ENCODE measurements at places on chromosomes 2 and 18. TPM values are rescaled to one million over a fixed set of nuclear protein-coding genes. Genes with fewer than 3 reads are reported as not detected.

The GALNT5 gene
- total RNA-seq = 33.9 TPM

The MFSD2B gene
- total RNA-seq = 0.38 TPM

The GPBAR1 gene
- 4.6 TPM for total RNA-seq

The TMEM198 gene
- total RNA-seq = 1.4 TPM

The MAL gene
- total RNA-seq = 13.4 TPM

The L3MBTL4 gene
- 16.9 TPM for total RNA-seq

The AGXT gene
- total RNA-seq = not detected

The PIEZO2 gene
- total RNA-seq = 11.1 TPM

All from lower lobe of right lung (tissue), 2 donors.